ENCODE measurements at places on chromosomes 7 and 10. TPM values are rescaled to one million over a fixed set of nuclear protein-coding genes. Genes with fewer than 3 reads are reported as not detected.
A peak's percentile ranks its signal among the peaks of the same experiment; 100 is the strongest.

- DNase-seq = no peak
These were observed 41.6 kb upstream of the LHFPL3 start for GRCh38 chr7:104286839-104287238.

- no peak for DNase-seq
These were observed 574.6 kb downstream of the GRID1 start for GRCh38 chr10:85791818-85792532.

DNA sequence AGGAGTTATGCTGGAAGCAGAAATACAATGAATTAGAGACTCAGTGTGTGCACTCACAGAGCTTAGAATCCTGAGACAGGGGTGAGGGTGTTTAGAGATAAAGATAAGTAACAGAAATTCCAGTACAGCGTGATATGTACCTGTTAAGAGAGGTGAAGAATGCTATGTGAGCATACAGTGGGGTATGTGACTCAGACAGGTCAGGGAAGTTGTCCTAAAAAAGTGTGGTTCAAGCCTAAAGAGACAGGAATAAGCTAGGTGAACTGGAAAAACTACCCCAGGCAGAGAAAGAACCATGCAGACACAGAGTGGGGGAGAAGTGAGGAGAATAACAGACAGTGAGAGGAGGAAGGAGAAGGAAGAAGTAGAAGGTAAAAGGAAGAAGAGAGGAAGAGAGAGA, 8.6 kb downstream of the SMIM30 start:
- DNase-seq = no peak

CRYGN gene
- not detected for total RNA-seq

GRCh38 chr7:87416682-87417587, 58.5 kb downstream of the ABCB4 start:
- DNase-seq = peak; percentile 62

GRCh38 chr7:80106498-80107113, 28.0 kb upstream of the GNAI1 start:
- no peak for DNase-seq

All from RPMI7951 (cell line).